ENCODE measurements at places on chromosomes 12 and 14. TPM values are rescaled to one million over a fixed set of nuclear protein-coding genes. Genes with fewer than 3 reads are reported as not detected.

The KRT75 gene
- not detected for polyA plus RNA-seq

The NR4A1 gene
- 14.1 TPM for polyA plus RNA-seq

The KRT81 gene
- not detected for polyA plus RNA-seq

The JPH4 gene
- 13.5 TPM for polyA plus RNA-seq

The PPP2R5C gene
- 105 TPM for polyA plus RNA-seq

The ZCRB1 gene
- polyA plus RNA-seq, result 104 TPM

The CFAP73 gene
- 1.2 TPM for polyA plus RNA-seq

The BDKRB2 gene
- 3.0 TPM for polyA plus RNA-seq

The KRT82 gene
- not detected for polyA plus RNA-seq

The FGF6 gene
- polyA plus RNA-seq, result not detected

The TDRD9 gene
- 6.1 TPM for polyA plus RNA-seq

The TAS2R14 gene
- 2.6 TPM for polyA plus RNA-seq

The OTX2 gene
- polyA plus RNA-seq, result not detected

The GALNT8 gene
- 3.8 TPM for polyA plus RNA-seq

The ACSS3 gene
- 15.5 TPM for polyA plus RNA-seq

The ZC2HC1C gene
- 6.1 TPM for polyA plus RNA-seq

The PTPRQ gene
- 36.6 TPM for polyA plus RNA-seq

The ESRRB gene
- polyA plus RNA-seq, result 6.6 TPM

The CHMP4A gene
- 50.6 TPM for polyA plus RNA-seq

The MYO1H gene
- polyA plus RNA-seq, result 1.5 TPM

The IL22 gene
- not detected for polyA plus RNA-seq

The RPL6 gene
- 2,110 TPM for polyA plus RNA-seq

The GOLGA3 gene
- 34.5 TPM for polyA plus RNA-seq

The OR4N5 gene
- not detected for polyA plus RNA-seq

The CMAS gene
- 50.4 TPM for polyA plus RNA-seq

The IAPP gene
- polyA plus RNA-seq, result not detected

The OTOGL gene
- polyA plus RNA-seq, result 0.78 TPM

The MYBPC1 gene
- polyA plus RNA-seq, result not detected

The TMED10 gene
- polyA plus RNA-seq, result 225 TPM

The RNF212B gene
- polyA plus RNA-seq, result 1.3 TPM

The SLCO1C1 gene
- 0.75 TPM for polyA plus RNA-seq

The CLEC6A gene
- 0.18 TPM for polyA plus RNA-seq

The ZNF664 gene
- 165 TPM for polyA plus RNA-seq

The TPH2 gene
- not detected for polyA plus RNA-seq

The KRT86 gene
- not detected for polyA plus RNA-seq

The OSGEP gene
- 87.7 TPM for polyA plus RNA-seq

The CLEC7A gene
- polyA plus RNA-seq, result 1.1 TPM

The CLEC14A gene
- 17.3 TPM for polyA plus RNA-seq

The SMIM41 gene
- 0.61 TPM for polyA plus RNA-seq

The C14orf180 gene
- not detected for polyA plus RNA-seq

The USP44 gene
- polyA plus RNA-seq, result 2.9 TPM

The CPNE8 gene
- polyA plus RNA-seq, result 10.5 TPM

The ARMH4 gene
- 74.2 TPM for polyA plus RNA-seq

The TMED8 gene
- polyA plus RNA-seq, result 18.1 TPM

The SERPINA12 gene
- polyA plus RNA-seq, result 1.1 TPM

The IPO8 gene
- polyA plus RNA-seq, result 64.4 TPM

The TBX5 gene
- not detected for polyA plus RNA-seq

The SMCO3 gene
- polyA plus RNA-seq, result 2.3 TPM

The ST8SIA1 gene
- polyA plus RNA-seq, result 5.9 TPM

The AVPR1A gene
- 8.7 TPM for polyA plus RNA-seq

The IRAK3 gene
- polyA plus RNA-seq, result 4.4 TPM

The MYH7 gene
- 0.40 TPM for polyA plus RNA-seq

The SLC25A21 gene
- polyA plus RNA-seq, result 4.3 TPM

The NEUROD4 gene
- not detected for polyA plus RNA-seq

The ADGRD1 gene
- polyA plus RNA-seq, result 12.8 TPM

The SYNDIG1L gene
- 0.23 TPM for polyA plus RNA-seq

The AKAP3 gene
- 6.2 TPM for polyA plus RNA-seq

The MIP gene
- 0.21 TPM for polyA plus RNA-seq

All from renal pelvis (tissue), 12 donors.